Esophagus squamous epithelium (tissue), 5 donors: ENCODE measurements at places on chromosomes 6 and 20.

GRCh38 chr6:5290097-5290496, 28.8 kb downstream of the FARS2 start:
- no peak for DNase-seq

DNA sequence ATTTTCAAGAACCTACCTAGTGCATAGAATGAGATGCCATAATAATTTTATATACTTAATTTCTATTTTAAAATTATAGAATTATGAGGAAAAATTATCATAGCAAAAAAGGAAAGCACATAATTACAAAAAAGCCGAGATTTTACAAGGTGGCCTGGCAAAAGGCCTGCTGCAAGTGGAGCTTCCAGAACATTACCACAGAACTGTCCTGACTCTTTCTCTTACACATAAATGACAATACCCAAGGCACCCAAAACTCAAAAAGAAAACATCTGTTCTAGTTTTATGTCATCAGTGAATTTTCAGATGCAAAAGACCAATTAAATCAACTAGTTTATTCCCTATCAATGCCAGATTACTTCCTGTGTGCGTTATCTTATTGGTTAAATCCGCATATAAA, 74.2 kb downstream of the FILIP1 start:
- no peak for DNase-seq

DNA sequence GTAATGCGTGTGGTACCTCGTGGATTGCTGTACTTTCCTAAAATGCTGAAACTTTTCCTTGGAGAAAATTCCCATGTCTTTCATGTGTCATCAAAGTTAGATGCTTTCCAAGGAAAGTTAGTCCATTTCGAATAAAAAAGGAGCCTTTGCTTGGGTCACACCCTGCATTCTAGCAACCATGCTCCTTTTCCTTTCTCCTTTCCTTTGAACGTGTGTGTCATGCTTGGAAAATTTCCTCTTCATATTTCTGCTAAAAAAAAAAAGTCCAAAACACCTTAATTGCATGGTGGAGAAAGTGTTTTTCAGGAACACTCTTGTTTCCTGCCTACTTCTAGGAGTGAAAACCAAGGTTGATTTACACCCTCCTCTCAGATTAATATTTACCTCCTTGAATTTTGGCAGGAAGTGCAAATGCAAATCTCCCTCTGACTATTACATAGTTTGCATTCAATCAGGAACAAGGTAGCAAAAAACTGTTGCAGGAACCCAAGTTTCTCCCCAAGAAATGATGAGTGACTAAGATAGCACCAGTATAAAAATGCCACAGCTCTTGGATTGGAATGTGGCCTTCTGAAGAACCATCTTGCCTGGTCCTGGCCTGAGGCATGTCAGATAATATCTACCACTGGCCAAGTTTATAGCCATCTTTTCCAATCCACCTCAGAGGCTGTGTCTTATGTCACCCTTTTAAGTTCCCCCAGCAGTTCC, 590.6 kb downstream of the QKI start:
- DNase-seq = no peak

DNA sequence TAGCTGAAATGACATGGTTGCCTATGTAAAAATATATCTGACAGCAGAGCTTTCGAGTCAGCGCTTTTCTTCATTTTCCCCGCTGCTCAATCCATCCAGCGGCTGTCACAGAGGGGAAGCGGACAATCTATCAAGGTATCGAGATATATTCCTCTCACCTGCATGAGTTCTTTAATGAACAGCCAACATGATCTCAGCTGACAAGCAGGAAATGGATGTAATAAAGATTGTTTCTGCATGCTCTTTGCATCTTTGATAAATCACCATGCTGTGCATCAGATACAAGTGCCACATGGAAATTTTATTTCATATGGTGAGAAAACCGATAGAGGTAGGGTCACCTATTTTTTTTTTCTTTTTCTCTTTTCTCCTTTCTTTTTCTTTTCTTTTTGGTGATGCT, 602.3 kb upstream of the MMS22L start:
- DNase-seq = no peak

GRCh38 chr20:20076297-20077065, 24.1 kb downstream of the CFAP61 start:
- DNase-seq = no peak

DNA sequence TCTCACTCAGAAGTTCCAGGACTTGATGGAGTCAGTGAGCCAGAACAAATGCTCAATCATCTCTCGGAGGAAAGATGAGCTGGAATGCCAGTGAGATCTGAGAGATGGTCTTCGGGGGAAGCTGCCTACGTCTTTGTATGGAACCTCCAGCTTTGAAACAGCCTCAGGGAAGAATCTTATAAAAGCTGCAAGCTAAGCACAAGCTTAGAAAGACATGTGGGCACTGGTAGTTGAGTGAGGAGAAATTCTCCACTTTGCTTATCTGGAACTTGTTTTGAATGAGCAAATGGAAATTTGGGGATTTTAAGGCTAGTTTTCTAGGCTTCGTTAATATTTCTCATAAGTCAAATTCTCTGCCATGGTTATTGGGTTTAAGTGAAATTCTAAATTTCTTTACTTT, 594.4 kb downstream of the QKI start:
- DNase-seq = no peak

- DNase-seq = no peak
These were observed 17.8 kb downstream of the ADGRF4 start for GRCh38 chr6:47716207-47716606.
